ENCODE measurements at places on chromosomes 5 and 9. TPM values are rescaled to one million over a fixed set of nuclear protein-coding genes. Genes with fewer than 3 reads are reported as not detected.

PCDHB13 gene
- 6.8 TPM for total RNA-seq

- DNase-seq, result no peak
Observed at GRCh38 chr5:175253597-175253996, 190.4 kb downstream of the DRD1 start.

GRCh38 chr9:7289773-7290172, 509.8 kb downstream of the DMAC1 start:
- no peak for DNase-seq

- no peak for DNase-seq
Observed at GRCh38 chr5:78604689-78605285, 43.8 kb downstream of the LHFPL2 start.

DNA sequence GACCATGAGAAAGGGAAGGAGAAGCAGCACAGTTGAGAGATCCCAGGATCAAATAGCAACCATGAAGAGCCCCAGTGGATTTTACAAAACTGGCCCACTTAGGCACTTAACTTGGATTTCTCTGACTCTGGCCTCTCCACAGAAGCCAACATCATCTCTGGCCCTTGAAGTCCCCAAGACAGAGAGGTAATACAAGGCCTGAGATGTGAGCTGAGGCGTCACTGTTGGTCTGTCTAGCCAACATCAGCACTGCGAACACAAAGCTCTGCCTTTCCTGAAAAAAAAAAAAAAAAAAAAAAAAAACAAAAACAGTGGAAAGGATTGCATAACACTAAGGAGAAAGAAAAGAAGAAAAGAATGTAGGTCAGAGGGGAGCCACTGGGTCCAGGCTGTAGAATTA, 378.3 kb downstream of the BRINP1 start:
- no peak for DNase-seq

GRCh38 chr5:35213608-35214007, 16.7 kb downstream of the PRLR start:
- no peak for DNase-seq

All from spleen (tissue), 13 donors.